ENCODE measurements at places on chromosomes 7 and 10.

DNA sequence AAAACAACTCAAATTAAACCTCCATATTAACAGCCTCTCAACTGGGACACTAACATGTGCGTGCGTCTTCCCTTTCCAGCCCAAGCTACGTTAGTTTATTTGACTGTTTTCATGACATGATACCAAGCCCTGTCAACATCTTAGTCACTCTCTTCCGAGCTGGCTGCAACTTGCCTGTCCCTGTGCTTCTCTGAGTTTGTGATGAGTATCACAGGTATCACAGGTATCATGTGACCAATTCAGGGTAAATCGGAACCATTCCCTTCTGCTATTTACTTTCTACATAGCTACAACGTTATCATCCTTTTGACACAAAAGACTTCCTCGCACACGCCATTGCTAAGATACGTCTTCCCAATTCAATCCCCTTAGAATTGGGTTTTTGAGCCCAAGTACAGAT is 70.2 kb downstream of the CAV1 start:
- DNase-seq, result no peak

DNA sequence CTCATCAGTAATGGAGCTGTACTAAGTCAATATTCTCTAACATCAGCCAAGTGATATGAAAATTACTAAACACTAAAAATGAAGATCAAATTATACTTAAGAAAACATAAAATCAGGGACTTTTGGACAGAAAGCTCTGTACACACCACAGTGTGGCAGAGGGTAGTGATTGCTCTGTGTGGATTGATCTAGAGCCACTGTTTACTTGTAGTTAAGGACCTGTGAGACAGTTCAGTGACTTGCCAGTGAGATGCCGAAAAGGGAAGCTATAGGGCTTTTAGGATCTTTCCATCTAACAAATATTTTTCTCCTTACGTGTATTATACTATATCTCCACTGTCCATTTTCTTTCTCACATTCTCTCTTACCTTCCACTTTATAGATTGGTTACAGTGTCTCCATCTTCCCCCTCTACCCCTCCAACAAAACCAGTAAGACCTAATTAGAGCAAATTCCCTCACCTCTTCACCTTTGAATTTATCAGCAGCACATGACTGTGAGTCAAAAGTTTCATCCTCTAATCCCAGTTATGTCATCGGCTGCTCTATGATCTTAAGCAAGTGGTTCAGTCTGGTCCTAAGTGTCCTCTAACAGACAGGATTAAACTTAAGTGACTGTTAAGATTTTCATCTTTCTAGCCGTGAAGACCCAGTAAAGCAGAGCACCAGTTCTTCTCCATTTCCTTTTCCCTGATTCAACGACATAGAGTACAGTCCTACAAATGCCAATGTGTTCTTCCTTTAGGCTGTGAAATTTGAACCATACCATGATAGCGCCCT is 6.9 kb downstream of the PIK3CG start:
- no peak for DNase-seq

GRCh38 chr7:82839555-82839954 is 323.1 kb downstream of the PCLO start:
- DNase-seq, result no peak

DNA sequence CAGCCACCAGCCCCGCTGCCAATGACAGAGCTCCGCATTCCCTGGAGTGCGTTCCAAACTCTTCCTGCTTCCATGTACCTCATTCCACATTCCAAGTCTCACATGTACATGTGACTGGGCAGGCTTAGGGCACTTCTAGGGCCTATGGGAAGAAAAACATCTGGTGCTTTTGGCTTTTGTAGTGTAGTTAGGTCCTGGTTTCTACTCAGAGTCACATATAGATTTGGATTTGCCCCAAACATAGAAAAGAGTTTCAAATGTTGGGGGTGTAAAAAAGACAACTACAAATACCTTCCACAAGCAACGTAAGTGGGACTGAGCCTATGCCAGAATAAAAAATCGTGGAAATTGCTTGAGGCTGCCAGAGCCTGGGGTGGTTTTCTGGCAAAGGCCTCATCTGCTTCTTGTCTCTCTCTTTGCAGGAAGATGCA is 84.1 kb downstream of the ZNF467 start:
- no peak for DNase-seq

GRCh38 chr10:130283219-130283545 is 147.0 kb downstream of the GLRX3 start:
- DNase-seq, result no peak

DNA sequence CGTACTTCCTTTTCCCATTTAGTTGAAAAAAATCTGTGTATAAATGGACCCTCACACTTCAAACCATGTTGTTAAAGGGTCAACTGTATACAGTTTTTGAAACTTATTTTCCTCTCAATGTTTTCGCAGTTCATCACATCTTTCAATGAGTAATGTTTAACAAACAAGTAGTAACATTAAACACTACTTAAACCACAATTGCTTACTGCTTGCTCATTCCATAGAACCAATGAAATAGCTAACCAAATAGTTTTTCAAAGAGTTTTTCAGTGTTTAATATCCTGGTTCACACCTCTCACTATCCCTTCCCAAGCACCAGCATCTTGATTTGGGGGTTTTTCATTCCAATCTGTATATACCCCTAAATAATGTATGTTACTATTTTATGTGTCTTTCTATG is 9.1 kb downstream of the SEM1 start:
- no peak for DNase-seq

DNA sequence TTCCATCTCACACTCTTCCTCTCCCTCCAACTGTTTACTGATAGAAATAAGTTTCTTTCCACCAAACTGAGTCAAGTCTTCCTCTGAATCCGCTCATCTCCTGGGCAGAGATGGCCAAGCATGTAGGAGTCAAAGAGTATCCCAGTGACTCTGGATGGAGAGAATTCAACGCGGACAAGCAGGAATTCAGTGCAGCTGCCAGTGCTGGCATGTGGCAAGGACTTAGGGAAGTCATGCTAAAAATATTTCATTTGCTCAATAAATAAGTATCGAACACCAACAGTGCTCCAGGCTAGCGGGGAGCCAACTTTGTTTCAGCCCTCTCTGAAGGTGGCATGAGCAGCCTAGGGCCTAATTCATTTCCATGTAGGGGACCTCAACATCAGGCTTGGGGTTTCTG is 351.6 kb upstream of the ZMIZ1 start:
- DNase-seq, result no peak

- DNase-seq, result peak; percentile 42
Measured at GRCh38 chr10:1400101-1401070, 336.9 kb downstream of the ADARB2 start.
